ENCODE measurements at places on chromosomes 4 and X. TPM values are rescaled to one million over a fixed set of nuclear protein-coding genes. Genes with fewer than 3 reads are reported as not detected.
A peak's percentile ranks its signal among the peaks of the same experiment; 100 is the strongest.

GRCh38 chr4:31788676-31789075 lies 1068.5 kb downstream of the PCDH7 start:
- DNase-seq, result no peak

- peak; percentile 34 for DNase-seq
Measured at GRCh38 chrX:133849676-133850075, 135.7 kb downstream of the GPC3 start.

- no peak for DNase-seq
Measured at GRCh38 chr4:69759189-69759604, 1.2 kb downstream of the SULT1B1 start.

GRCh38 chrX:72545990-72546389 lies 26.7 kb downstream of the HDAC8 start:
- no peak for DNase-seq

- DNase-seq, result peak; percentile 14
Measured at GRCh38 chr4:140834839-140835495, 78.8 kb upstream of the TBC1D9 start.

DNA sequence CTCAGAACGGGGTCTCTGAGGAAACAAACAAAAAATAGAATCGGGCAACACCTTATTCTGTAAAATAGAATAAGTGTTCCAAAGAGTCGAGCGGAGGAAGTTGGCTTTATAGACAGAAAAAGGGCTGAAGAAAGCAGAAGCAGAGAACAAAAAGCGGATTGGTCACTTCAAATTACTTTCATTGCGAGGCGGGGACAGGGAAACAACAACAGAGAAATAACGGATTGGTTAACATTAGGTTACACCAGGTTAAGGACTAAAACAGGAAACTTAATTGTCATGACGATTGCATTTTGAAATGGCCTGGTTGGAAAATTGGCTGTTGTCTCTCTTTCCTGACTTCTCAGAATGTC lies 433 bp upstream of the COQ2 start:
- peak; percentile 25 for DNase-seq

DNA sequence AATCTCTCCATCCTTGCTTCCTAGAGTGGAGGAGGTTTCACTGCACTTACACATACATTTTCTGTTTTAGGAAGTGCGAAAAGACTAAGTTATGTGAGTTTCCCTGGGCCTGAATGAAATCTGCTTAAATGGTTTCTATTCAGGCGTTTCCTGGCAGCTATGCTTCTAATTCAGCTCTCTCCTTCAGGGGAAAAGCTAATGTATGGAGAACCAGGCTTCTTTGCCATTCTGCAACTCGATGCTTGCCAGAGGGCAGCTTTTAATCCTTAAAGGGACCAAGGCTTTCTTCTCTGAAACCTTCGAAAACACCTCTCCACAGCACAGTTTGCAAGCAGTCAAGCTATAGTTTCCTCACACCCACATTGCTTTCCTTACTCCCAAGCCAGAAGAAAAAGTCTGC lies 89.5 kb upstream of the ARX start:
- DNase-seq, result no peak

GRCh38 chrX:37302569-37302968 lies 46.6 kb upstream of the PRRG1 start:
- DNase-seq, result no peak

- no peak for DNase-seq
Measured at GRCh38 chr4:185709802-185710486, 102.0 kb downstream of the SORBS2 start.

- no peak for DNase-seq
Measured at GRCh38 chr4:6671648-6672047, 22.0 kb upstream of the S100P start.

GAB3 gene
- 4.6 TPM for total RNA-seq

MAGEB1 gene
- total RNA-seq, result not detected

GABRG1 gene
- total RNA-seq, result 0.06 TPM

FGFR3 gene
- 104 TPM for total RNA-seq

IL3RA gene
- 3.8 TPM for total RNA-seq

NUDT11 gene
- total RNA-seq, result 1.5 TPM

PORCN gene
- 11.8 TPM for total RNA-seq

Data from mucosa of gallbladder (tissue), 1 donor.